Natural killer cell treated with Interleukin-12 subunit alpha and Interleukin-12 subunit beta and Interleukin-15 and Interleukin-18, amount 100 ng/mL, for 72 hours (primary cell): ENCODE measurements at places on chromosomes 7 and 10. TPM values are rescaled to one million over a fixed set of nuclear protein-coding genes. Genes with fewer than 3 reads are reported as not detected.
A peak's percentile ranks its signal among the peaks of the same experiment; 100 is the strongest.

Gene SLC26A3
- total RNA-seq, result not detected

Gene DOCK1
- total RNA-seq, result 0.28 TPM

- peak; percentile 70 for DNase-seq
These were observed 1.0 kb upstream of the CBLL1 start for GRCh38 chr7:107742678-107743566.

- no peak for DNase-seq
These were observed 145.2 kb downstream of the ARID5B start for GRCh38 chr10:62046522-62047227.

Gene PVRIG
- total RNA-seq, result 32.2 TPM

- no peak for DNase-seq
These were observed 294.5 kb downstream of the ADK start for GRCh38 chr10:74445493-74445892.

DNA sequence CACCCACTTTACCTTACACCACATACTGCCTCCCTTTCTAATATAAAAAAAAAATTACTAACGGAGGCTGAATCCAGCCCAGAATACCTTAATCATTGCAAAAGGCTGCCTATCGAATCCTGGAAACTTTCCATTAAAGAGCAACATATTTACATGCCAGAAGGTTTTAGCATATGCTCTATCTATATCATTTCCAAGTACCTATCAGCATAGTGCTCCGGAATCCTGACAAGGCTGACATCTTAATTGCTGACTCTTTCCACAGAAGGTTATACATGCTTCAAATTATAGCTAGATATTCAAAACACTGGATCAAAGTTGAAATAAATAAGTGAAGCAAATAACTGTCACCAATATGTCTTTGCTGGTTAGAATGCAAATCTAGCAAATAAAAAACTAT is 170.9 kb upstream of the CDK1 start:
- DNase-seq, result no peak

- DNase-seq, result peak; percentile 60
These were observed 114.1 kb downstream of the ZFAND4 start for GRCh38 chr10:45558425-45558824.

Gene SLC29A4
- 0.52 TPM for total RNA-seq

- DNase-seq, result no peak
These were observed 53.5 kb downstream of the DENND11 start for GRCh38 chr7:141648276-141649114.

Gene NYAP1
- not detected for total RNA-seq

GRCh38 chr10:126503392-126504062 is 115.2 kb upstream of the ADAM12 start:
- DNase-seq, result no peak

Gene CLRN3
- total RNA-seq, result not detected

Gene CALML5
- not detected for total RNA-seq

DNA sequence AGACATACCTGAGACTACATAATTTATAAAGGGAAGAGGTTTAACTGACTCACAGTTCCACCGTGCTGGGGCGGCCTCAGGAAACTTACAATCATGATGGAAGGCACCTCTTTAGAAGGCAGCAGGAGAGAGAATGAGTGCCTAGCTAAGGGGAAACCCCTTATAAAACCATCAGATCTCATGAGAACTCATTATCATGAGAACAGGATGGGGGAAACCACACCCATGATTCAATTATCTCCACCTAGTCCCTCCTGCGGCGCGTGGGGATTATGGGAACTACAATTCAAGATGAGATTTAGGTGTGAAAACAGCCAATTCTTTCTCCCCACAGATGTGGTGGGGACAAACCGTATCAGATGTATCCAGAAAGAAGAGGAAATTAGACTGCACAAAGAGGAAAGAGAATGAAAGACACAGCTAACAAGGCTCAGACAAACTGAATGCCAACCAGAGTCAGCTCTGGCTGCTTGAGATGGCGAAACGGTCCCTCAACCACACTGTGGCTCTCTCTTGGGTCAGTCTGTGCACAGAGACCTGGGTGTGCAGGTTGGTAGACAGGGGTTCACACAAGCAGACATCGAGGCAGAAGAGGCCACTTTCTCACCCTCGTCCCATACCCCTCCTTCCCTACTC is 375.6 kb downstream of the SFMBT2 start:
- DNase-seq, result peak; percentile 76

DNA sequence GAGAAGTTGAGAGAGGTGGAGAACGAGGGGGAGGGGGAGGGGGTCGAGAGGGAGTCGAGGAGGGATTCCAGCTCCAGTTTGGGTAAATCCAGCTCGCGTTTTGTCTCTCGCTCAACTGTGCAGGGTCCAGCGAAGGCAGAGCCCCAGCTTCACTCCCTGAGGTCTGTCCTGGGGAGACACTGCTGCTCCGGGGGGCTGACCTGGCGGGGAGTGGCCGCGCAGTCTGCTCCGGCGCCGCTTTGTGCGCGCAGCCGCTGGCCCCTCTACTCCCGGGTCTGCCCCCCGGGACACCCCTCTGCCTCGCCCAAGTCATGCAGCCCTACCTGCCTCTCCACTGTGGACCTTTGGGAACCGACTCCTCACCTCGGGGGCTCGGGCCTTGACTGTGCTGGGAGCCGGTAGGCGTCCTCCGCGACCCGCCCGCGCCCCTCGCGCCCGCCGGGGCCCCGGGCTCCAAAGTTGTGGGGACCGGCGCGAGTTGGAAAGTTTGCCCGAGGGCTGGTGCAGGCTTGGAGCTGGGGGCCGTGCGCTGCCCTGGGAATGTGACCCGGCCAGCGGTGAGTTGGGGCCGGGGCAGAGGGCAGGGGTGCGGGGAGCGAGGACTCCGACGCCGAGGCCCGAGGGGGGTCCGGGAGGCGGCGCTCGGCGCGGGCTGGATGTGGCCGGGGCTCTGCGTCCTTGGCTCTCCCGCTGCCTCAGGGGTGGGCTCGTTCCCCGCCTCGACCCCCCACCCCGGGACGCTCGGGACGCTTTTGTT is at the start of gene TET1:
TET1 (plus strand) TSS at position 152 of the 757 bp plus-strand sequence. CDS start 12,002 bp downstream, outside the sequence.
- no peak for DNase-seq

Gene PLXNA4
- 0.21 TPM for total RNA-seq

DNA sequence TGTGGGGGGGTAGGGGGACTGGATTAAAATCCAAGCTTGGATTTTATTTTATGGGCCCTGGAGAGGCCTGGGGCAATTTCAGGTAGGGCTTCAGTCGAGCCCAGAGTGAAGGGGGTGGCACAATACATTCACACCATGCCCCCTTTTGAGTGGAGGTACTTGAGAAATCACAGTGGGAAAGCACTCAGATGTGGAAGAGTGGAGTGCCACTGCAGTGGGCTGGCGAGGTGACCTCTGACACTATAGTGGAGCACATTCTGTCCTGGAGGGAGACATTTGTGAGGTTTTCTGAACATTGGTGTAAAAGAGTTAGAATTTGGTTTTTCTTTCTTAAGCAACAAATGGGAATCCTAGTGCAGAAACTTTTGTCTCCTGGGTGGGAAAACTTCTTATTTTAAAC is 143.2 kb downstream of the WNT2 start:
- no peak for DNase-seq

DNA sequence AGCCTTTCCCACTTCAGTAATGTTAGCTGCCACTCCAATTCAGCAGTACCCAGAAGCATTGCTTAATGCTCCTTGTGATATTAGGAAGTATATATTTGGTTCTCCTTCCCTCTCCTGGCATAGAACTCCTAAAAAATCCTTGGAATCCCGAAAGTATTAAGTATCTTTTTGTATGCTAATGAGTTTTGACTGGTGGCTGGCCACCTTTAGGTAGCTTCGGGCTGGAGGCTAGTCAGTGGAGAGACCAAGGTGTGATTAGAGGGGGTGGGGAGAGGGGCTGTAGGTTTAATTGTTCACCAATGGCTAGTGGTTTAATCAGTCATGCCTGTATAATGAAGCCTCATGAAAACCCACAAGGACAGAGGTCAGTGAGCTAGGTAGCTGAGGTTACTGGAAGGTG is 12.2 kb downstream of the COMTD1 start:
- no peak for DNase-seq

Gene LAMB4
- total RNA-seq, result not detected

- no peak for DNase-seq
These were observed 8.5 kb upstream of the MRPS33 start for GRCh38 chr7:141023295-141023694.

- DNase-seq, result no peak
These were observed 74.7 kb upstream of the CCDC71L start for GRCh38 chr7:106735637-106736036.

Gene TFPI2
- total RNA-seq, result not detected

GRCh38 chr7:64618785-64619456 is 47.0 kb upstream of the ZNF107 start:
- no peak for DNase-seq

- DNase-seq, result no peak
These were observed 74.1 kb upstream of the KCNMA1 start for GRCh38 chr10:77711683-77712049.

GRCh38 chr7:82413237-82413636 is 30.3 kb downstream of the CACNA2D1 start:
- DNase-seq, result no peak

DNA sequence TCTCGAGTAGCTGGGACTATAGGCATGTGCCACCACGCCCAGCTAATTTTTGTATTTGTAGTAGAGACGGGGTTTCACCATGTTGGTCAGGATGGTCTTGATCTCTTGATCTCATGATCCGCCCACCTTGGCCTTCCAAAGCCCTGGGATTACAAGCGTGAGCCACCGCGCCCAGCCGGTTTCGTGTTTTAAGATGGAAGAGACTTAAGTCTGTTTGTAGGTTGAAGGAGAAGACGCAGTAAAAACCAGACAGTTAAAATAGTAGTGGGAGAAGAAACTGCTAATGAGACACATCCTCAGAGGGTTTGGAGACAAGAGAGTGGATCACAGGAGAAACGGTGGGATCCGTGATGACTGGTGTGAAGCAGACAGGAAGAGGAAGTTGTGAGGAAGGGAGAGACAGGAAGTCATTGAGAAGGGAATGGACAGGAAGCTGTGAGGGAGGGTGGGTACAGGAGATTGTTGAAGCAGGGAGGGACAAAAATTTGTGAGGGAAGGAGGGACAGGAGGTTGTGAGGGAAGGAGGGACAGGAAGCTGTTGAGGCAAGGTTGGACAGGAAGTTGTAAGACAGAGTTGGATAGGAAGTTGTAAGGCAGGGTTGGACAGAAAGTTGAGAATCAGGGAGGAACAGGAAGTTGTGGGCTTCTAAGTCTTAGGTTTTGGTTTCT is 115.5 kb downstream of the WDFY4 start:
- DNase-seq, result no peak

Gene SLC18A3
- not detected for total RNA-seq

DNA sequence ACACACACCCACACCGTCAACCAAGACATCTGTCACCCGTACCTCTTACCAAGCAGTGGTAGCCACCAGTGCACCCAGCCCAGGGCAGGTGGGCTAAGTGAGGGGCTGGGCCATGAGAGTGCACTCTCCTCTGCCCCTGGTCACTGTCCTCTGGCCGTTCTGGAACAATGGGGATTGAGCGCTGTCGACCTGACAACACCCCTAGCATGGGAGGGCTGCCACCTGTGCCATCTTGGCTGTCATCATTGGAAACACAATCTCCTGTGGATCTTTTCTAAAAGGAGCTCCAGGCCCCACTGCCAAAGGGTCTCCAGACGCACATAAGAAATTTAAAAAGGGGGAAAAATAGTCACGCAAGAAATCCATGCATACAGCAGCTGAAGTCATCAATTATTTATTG is 80.1 kb downstream of the CTBP2 start:
- no peak for DNase-seq

DNA sequence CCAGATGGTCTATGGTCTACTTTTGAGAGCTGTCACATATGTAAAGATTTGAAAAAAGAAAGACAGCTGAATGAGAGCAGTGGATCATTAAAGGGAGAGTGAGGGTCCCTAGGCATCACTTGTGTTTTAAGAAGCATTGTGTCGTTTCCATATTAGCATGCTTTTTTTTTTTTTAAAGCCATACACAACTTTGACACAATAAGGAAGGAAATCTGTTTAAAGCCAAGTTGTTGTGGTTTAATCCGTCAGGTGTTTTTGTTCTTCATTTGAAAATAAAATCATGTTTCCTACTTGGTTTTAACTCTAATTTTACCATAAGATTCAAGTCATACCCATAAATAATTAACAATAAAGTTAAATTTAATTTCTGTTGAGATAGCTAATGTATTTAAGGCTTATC is 53.5 kb downstream of the MDFIC start:
- DNase-seq, result no peak

GRCh38 chr7:134891696-134892678 is 94.3 kb upstream of the AGBL3 start:
- no peak for DNase-seq

GRCh38 chr10:89389254-89389653 is 3.2 kb upstream of the IFIT1 start:
- DNase-seq, result no peak

DNA sequence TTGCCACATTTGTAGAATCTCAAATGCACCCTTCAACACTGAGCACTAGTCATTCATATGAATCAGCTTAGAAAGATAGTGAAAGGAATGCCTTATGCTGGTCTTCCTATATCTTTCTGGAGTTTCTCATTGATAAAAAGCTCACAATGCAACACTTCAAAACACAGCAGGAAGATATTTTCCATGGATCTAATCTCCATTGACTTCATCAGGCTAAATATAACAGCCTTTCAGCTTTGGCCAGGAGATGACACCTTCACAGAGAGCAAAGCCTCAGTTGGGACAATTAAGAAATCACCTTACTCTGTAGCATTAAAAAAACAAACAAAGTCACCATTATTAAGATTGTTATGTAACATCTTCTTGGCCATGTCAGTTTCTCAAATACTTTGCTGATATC is 6.7 kb downstream of the NRP1 start:
- no peak for DNase-seq

GRCh38 chr7:29288181-29289091 is 93.9 kb downstream of the CHN2 start:
- no peak for DNase-seq

GRCh38 chr7:139730746-139731612 is 46.8 kb downstream of the HIPK2 start:
- no peak for DNase-seq

DNA sequence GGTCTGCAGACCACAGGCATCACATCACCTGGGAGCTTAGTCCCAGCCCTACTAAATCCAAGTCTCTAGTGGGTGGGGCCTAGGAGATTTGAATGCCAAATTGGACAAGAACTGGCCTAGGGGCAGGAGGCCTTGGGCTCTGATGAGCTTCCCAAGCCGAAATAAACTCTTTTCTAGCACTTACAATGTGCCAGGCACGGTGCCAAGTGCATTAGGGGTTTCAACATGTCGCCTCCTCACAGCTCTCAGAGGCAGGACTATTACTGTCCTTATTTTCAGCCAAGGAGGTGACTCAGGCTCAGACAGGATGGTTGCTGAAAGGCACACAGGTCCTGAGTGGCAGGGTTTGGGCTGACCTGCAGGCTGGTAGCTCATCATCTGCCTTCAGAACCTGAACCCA is 9.2 kb upstream of the CPA1 start:
- DNase-seq, result no peak

Gene AOAH
- total RNA-seq, result 136 TPM

GRCh38 chr7:30429156-30429530 is 49.4 kb downstream of the NOD1 start:
- no peak for DNase-seq

- DNase-seq, result no peak
These were observed 99.6 kb downstream of the ADD3 start for GRCh38 chr10:110107430-110107829.

GRCh38 chr10:114195079-114195478 is 15.9 kb downstream of the TDRD1 start:
- no peak for DNase-seq

- DNase-seq, result no peak
These were observed 481.0 kb upstream of the SEMA3A start for GRCh38 chr7:84675633-84676034.

- DNase-seq, result peak; percentile 13
These were observed 100.7 kb downstream of the GRID1 start for GRCh38 chr10:86265895-86266259.
